ENCODE measurements at places on chromosomes 16 and 17.

GRCh38 chr17:31917065-31917529 lies 15.6 kb upstream of the UTP6 start:
- DNase-seq: no peak

DNA sequence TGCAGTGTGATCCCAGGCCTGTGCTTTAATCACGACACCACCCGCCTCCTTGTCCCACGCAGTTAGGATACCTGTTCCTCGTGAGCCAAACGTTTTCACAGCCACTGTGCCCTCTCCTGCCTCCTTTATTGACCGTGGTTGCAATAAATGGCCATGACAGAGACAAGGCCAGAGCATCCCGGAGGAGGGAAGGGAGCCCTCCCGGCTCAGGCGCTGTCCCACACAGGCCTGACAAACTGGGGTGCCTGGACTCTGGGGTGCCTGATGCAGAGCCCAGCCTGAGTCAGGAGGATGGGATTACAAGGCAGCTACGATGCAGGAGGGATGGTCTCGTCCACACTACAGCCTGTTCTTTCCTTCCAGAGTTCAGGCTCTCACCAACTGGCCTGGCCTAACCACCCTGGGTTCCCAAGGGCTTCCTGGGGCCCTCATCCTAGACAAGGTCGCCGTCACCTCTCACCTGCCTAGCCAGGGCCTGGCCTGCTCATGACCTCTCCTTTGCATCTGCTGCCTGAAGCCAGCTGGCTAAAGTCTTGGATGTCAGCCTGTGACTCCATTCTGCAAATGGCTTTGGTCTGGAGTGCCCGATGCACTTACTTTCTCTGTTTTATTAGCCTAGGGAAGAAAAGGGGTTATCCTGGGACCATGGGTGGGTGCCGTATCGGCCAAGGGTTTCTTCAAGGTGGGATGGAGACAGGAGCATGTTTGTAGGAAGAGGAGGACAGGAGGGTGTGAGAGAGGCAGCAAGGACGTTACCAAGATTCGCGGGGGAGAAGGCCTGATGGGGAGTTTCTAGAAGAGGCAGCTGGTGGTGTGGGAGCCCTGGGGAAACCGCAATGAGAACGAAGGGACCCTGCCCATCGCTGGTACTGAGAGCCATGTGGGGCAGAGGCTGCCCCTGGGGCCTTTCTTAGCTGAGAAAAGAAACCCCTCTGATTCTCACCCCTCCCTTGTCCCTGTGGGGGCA lies 234.3 kb upstream of the TNRC6C start:
- no peak for DNase-seq

DNA sequence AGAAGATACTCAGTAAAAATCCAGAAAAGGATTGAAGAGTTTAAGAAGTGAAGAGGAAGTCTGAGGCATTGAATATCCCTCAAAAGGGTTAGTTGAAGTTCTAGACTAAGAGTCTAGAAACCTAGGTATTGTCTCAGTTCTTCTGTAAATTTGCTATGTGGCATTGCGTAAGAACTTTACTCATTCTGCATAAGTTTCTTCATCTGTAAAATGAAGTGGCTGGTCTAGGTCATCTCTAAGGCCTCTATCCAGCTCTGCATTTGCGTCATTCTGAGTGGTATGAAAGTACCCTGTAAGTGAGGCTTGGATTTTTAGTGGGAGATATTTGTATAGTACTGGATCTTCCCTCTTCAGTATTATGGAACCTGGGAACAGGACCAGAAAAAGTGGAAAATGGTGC lies 130.2 kb downstream of the MYO1D start:
- no peak for DNase-seq

DNA sequence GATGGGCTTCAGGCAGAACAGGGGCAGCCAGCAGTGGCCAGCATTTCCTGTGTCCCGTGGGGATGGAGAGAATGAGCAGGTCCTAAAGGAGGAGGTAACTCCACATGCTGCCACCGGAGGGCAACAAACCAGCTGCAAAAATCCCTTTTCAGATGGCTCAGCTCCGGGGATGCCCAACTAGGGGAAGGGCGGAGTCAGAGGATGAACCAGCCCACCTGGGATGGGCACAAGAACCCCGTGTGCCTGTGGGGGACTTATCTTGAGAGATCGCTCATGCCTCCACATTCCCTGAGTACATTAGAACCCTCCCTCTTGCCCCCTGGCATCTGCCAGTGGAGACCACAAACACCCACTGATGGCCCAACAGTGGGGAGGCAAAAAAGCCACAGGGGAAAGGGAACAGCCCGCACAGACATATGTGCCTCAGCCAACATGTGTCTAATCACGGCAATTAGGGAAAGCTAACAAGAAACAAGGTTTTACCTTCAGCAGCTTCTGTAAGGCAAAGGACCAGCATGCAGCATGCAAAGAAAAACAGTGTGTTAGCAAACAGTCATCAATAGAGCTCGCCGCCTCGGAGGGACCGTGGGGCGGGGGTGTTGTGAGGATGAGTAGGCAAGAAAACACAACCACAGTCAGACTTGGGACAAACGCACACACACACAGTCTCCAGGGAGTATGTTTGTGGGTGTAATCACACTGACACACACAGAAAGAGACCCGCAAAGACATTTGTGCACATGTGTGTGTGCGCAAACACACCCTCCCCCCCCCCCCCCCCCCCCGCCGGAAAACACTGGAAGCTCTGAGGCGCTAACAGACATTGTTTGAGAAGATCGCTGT lies 64.0 kb downstream of the MYO18A start:
- no peak for DNase-seq

GRCh38 chr17:76974721-76975120 lies 106.5 kb downstream of the MGAT5B start:
- no peak for DNase-seq

- no peak for DNase-seq
These were observed 521 bp downstream of the GGA2 start for GRCh38 chr16:23509782-23510163.

- no peak for DNase-seq
These were observed 7.6 kb downstream of the CD300LD start for GRCh38 chr17:74584292-74585060.

- peak; percentile 42 for DNase-seq
These were observed 31.4 kb downstream of the DHX38 start for GRCh38 chr16:72124761-72125634.

GRCh38 chr17:28240688-28241340 lies 78.2 kb upstream of the TMEM97 start:
- DNase-seq: no peak

GRCh38 chr17:13096291-13096690 lies 78.5 kb upstream of the ELAC2 start:
- no peak for DNase-seq

DNA sequence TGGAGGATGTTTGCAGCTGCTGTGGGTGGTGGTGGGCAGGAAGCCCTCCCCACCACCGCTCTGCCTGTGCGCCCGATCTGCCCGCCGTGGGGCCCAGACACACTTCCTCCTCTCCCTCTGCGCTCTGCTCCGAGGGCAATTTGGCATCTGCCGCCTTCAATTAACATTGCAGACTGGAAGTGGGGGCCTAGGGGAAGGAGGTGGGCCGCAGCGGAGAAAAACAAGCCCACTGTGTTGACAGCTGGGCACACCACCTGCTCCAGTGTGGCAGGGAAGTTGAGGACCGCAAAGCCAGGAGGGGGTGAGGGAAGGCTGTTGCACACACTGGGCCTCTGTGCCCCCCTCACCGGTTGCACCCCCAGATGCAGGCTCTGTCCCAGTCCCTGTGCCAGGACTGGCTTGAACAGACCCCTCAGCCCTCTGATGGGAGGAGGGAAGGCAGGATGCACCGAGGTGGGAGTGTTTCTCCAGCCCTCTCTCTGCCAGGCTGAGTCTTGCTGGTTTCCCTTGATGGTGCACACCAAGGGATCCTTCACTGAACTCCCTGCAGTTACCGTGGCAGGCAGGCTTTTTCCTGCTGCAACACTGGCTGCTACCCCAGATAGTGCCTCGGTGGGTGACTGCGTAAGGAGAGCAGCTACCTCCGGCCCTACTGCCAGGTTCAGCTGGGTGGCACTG lies 72.8 kb upstream of the MED9 start:
- DNase-seq: no peak

- DNase-seq: no peak
These were observed 4.2 kb upstream of the SPAG9 start for GRCh38 chr17:51124640-51125503.

GRCh38 chr16:10982465-10983150 lies 38.2 kb downstream of the CLEC16A start:
- DNase-seq: no peak

DNA sequence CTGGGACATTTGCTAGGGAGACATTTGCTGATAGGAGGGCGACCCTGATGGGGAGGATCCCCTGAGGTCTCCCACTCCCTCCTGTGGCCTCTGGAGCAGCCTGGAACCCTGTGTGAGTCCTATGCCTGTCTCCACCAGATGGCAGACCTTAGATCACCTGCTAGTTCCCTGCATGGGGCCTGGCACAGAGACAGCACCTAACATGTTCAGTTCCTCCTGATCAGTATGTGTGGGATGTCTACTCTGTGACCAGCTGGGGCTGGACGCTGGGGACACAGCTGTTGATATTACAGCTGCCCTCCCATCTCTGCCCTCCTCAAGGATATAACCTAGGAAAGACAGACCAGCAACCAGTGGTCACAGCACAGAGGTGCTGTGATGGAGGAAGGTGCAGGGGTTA lies 1.1 kb upstream of the ADCY7 start:
- no peak for DNase-seq

GRCh38 chr16:84299734-84300440 lies 5.2 kb downstream of the WFDC1 start:
- no peak for DNase-seq

DNA sequence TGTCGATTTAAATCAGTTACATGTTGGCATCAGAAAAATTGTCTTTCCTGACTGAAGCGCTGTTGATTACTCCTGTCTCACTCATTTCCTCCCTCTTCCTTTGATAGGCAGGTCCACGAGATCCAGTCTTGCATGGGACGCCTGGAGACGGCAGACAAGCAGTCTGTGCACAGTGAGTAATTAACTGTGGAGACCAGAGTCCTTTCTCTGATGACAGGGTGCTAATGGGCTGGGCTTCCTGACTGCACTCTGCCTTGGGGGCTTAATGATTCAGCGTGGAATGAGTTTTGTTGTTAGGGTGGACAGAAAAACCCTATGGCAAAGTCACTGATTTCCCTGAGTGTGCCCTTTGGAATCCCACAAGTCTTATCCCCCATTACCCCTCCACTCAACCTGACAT lies 6.5 kb downstream of the GOSR2 start:
- DNase-seq: no peak

DNA sequence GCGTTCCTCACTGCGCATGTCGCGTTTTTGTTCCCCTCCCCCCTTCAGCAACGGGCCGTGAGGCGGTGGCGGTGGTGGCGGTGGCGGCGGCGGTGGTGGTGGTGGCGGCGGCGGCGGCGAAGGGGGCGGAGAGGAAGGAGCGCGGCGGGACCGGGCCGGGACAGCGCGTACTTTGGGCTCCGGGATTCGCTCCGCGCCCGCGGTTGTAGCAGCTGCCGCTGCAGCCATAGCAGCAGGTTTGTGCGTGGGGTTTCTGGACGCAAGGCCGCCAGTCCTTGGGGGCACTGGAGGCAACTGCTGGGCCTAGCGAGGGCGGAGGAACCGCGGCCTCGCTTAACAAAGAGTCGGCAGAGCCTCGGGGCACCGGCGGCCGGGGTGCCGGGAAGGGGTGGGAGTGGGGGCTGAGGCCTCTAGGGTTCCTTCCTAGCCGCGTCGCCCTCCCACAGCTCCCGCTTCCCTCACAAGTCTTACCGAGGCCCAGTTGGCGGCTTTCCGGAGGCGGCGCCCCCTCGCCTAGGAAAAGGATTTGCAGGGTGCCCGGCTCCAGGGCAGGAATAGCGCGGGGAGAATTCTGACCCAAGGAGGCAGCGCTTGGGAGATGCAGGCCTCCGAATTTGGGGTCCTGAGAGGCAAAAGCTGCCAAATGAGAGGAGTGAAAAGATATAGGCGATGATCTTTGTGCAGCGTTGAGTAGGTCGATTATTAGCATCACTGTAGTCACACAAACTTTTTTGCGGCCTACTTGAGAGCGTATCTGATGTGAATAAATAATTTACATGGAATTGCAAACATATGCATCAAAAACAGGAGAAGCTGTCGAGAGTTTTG lies at the start of gene DDX42:
Gene DDX42, plus strand, starts transcription at position 30 of the 828 bp plus-strand sequence. CDS start 12,880 bp downstream, outside the sequence.
- DNase-seq: peak; percentile 1

GRCh38 chr17:69117855-69118784 lies 23.6 kb downstream of the ABCA6 start:
- DNase-seq: no peak

DNA sequence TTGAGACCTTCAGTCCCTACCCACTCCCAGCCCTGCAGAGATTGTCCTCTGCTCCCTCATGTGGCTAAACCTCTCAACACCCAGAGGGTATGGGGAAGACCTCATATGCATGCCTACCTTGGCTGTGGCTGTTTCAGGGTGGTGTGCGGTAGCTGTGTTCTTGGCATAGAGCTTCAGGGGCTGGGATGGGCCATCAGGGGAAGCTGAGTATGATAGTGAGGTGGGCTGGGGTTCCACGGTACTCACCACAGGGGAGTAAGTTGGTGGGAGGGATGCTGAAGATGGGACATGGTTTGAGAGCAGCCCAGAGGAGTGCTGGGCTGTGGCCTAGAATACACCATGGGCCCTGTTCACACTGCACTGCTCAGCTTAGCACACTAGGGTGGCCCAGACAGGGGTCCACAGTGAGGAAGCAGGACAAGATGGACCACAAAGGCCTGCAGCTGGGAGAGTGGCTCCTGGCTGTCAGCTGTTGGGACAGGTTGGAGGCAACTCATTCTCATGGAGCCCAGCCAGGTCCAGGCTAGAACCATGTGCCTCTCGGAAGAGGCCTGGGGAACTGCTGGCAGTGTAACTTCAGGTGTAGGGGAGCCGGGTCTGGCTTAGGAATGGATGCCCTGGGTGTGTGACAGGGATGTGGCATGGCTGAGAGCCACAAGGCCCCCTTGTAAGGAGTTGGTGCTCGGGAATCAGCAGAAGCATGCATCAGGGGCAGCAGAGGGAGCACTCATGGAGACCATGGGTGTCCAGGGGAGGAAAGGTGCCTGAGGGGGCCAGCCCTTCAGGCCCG lies 3.1 kb downstream of the MFAP4 start:
- no peak for DNase-seq
